ENCODE measurements at places on chromosomes 2 and 18.

DNA sequence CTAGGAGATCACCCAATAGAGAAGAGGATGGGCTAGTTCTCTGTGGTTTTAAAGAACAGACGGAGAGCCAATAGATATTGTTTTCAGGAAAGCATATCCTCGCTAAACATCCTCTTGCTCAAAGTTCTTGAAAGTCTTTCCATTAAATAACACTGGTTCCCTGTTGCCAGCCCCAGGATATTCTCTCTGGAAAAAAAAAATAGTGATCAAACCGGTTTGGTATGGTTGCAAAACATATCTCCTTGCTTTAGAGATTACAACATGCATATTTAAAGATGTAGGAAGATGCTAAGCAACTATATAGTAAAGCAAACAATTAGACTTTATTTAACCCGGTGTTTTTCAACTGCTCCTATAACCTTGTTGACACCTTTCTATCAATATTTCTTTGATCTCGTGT lies 211.4 kb downstream of the CMPK2 start:
- no peak for DNase-seq

DNA sequence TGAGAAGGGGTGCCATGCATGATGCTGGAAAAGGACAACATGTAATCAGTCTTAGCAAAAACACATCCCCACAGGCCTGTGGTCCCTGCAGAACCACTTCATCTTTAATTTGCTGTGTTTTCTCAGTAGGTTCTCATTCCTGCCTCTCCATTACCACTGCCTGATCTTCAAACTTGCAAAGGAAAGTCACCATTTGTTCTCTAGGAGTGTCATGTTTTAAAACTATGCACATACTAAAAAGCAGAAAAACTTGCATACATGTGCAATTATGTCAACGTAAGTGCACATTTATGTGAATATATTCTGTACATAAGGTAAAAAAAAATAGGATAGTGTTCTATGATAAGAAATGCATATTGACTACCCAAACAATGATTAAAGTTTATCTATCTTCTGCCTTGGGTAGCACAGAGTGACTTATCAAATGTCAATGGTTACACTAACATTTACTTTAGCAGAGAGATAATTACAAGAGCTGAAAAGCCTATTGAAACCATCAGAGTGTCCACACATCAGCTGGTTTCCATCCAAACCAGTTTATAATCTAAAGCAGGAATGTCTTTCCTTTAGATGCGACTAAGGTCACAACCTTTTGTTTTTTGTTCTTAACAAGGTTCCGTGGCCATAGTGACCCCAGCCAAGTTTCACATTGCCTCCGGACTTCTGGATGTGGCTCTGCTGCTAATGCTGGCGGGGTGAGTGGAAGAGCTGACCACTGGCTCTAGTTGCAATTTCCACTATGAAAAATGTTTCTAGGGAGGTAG lies 58.7 kb upstream of the RMDN2 start:
- no peak for DNase-seq

DNA sequence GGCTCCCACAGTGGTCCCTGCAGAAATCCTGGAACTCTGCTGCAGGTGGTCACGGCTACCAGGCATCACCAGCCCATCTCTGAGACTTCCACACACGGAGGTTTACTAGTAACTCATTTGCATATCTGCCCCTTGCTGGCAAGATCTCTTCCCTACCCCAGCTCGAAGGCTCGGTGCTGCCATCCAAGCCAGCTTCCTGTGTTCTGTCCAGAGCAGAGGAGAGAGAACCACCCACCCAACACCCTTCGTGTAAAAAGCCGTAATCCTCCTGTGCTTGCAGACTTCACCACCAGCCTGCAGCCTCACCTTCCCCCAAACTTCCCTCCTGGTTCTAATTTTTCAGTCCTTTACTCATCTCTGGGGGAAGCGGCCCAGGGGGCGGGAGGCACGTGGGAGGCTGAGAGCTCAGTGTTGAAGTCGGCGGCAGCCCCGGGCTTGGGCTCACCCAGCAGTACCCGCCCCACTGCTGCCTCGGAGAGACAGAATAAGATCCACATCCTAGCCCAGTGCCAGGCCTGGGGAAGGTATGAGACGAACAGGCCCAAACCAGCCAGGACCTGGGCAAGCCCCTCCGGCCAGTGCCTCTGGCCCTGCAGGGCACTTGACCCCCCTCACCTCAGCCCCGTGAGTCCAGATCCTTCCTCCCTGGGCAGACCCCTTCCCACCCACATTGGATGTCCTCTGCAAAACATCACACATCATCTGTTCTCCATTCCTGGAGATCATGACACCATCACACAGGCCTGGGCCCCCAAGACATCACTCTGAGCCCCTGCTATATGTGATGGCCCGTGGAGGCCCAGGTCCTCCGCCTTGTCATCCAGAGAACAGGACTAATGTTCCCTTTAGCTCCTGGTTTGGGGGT lies 145.8 kb upstream of the ID2 start:
- no peak for DNase-seq

- DNase-seq = no peak
Measured at GRCh38 chr2:204664708-204665121, 119.4 kb downstream of the PARD3B start.

DNA sequence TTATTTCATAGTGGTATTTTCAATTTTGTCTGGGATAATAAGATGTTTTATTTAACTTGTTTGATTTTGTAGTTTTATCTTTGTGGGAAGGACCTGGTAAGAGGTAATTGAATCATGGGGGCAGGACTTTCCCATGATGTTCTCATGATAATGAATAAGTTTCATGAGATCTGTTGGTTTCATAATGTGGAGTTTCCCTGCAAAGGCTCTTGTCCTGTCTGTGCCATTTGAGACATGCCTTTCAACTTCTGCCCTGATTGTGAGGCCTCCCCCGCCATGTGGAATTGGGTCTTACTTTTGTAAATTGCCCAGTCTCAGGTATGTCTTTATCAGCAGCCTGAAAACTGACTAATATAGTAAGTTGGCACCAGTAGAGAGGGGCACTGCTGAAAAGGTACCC lies 77.8 kb upstream of the ARHGAP15 start:
- no peak for DNase-seq

- DNase-seq = no peak
Measured at GRCh38 chr2:220335591-220335915, 708.1 kb downstream of the SLC4A3 start.

DNA sequence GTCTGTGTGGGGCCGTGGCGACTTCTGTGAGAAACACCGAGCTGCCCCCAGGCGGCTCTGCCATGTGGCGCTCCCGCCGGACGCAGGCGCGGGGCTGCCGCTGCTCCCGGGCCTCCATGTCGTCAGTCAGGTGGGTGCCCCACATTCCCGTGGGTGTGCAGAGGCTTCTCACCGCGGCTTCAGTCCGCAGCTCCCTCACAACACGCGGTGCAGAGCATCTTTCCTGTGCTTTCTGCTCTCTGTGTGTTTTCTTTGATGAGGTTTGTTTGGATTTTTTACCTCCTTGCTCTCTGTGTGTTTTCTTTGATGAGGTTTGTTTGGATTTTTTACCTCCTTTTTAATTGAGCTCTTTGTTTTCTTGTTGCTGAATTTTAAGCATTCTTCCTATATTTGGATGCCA lies 13.0 kb downstream of the AQP12A start:
- no peak for DNase-seq

DNA sequence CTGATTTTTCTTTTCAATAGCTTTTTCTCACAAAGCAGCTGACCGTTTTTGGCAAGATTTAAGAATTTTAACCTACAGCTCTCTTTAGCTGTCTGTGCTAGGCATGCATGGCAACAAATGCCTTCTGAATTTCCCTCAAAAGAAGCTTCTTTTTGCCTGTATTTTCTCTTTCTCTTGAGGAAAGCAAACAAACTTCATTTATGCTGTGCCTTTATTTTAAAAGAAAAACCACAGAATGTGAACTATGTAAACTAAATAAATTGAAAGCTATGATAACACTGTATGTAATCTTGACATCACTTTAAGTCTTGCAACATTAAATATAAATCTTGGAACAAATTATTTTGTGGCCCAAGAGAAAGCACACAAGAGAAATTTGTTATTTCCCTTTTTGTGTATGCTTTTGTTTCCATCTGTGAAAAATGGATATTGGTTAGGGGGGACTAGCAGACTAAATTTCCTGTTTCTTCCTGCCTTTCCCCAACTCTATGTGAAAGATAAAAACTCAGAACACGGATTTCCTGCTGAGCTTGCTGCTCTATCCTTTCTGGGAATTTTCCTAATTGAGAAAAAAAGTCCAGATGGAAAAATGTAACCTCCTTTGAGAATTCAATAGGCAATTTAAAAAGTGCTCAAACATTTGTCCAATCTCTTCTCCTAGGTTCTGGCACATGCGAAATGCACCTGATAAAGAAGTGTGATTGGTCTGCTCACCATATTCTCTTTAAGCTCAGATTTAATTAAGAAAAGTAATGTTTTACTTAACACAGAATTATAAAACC lies 20.9 kb upstream of the TFPI start:
- no peak for DNase-seq

DNA sequence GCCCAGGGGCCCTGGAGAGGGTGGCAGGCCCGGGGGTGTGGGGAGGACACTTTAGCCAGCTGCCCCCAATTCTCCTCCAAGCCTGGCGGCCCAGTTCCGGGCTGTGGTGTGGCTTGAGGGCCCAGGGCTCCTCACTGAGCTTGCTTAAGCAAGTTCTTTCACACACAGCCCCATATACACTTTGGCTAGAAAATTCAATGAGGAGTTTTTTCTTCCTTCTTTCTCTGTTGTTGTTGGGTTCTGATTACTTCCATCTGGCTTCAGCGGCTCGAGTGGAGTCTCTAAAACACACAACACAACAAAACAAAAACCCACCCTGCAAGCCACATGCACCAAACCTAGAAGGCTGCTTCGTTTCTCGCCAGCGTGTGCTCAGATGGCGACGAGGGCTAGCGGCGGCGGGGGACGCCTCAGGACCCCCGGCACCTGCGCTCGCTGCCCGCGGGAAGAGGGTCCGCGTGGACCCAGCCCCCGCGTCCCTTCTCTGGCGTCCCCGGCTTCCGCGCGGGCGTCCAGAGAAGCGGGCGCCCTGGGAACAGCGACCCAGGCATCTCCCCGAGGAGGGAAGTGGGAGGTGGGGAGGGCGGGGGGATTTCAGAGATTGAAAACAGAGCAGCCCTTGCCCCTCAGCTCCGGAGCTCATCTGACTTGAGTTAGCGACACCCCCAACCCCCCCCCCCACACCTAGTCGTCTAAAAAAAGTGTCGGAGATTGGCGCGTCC lies 577 bp upstream of the GLI2 start:
- no peak for DNase-seq

DNA sequence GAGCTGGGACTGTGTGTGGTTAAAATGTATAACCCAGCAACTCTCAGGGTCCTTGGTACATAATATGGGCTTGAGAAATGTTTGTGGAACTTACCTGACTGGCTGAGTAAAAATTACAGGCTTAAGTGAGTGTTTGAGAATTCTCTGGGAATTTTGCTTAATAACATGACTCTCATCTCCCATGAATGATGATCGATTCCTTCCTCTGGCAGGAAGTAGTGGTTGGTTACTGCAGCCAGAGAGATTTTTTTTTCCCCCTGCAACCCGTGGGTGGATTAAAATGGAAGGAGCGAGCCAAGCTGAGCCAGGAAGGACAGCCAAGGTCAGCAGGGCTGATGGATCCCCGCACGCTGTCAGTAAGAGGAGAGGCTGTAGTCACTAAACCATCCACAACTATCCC lies 40.6 kb upstream of the RFX8 start:
- no peak for DNase-seq

DNA sequence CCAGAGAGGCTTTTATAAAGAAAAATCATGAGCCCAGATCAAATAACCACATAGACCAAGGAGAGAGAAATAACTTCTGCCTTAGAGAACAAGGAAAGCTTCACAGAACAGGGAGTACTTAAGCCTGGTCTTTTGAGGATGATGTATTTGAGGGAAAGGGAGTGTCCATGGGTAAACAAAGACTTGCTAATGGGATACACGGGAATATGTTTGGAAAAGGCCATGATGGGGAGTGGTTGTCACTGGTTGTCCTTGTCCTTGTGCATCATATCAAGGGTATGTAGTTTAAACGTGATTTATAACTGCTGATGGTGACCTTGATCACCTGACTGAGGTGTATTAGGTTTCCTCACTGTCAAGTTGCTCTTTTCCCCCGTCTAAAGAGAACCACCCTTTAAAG lies 169.9 kb downstream of the FAM210A start:
- DNase-seq = no peak

DNA sequence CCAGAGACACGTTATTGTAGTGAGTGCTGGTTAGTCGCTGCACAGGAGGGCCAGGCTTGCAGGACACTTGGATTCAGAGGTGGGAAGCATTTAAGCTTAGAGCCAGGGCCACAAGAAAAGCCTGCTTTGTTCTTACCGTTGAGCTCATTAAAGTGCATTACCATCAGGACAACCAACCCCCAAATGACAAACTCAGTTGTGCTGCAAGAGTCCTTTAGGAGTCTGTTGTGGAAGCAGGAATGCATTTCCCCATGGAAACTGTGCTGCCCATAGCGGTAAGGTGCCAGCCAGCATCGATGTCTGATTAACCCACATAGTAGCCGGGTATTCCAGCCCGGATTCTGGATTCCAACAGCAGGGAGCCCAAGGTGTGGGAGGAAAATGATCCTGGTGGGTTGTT lies 23.4 kb upstream of the REEP1 start:
- no peak for DNase-seq

- no peak for DNase-seq
Measured at GRCh38 chr18:46156124-46156745, 52.0 kb downstream of the HAUS1 start.

DNA sequence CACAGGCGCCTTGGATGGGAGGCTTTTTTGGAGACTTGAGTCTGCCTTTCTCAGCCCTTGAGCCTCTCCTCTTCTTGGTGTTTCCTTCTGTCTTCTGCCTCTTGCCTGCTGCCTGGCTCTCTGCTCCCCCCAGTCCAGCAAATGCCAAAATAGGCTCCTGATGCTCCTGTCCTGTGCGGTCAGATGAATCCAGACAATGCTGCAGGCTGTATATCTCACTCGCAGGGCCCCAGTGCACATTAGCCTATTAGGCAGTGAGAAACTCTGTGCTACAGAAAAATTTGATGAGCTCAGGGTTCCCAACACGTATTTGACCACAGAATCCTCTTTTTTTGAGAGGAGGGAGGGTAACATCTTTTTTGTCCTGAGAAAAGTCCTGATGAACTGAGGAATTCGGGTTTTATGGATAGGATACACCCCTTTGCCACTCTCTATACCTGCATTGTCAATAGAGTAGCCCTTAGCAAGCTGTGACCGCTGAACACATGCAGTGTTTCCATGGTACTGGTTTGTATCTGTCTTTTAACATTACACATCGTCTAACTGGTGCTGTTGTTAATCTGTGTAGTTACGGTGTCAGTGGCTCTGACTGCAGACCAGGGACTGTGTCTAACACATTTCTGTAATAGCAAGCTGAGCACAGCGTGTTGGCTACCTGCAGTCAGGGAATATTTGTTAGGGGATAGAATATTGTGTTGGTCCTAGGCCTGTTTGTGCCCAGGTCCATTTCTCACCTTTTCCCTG lies 50.8 kb downstream of the FAM228A start:
- DNase-seq = no peak

GRCh38 chr2:149627111-149627801 lies 39.7 kb upstream of the MMADHC start:
- no peak for DNase-seq

- no peak for DNase-seq
Measured at GRCh38 chr2:223488814-223489213, 113.3 kb downstream of the SCG2 start.

GRCh38 chr2:189047171-189047888 lies 73.2 kb downstream of the COL3A1 start:
- DNase-seq = no peak

GRCh38 chr2:159939946-159940345 lies 122.5 kb downstream of the PLA2R1 start:
- DNase-seq = peak; percentile 66

GRCh38 chr2:238370823-238371372 lies 50.6 kb downstream of the TRAF3IP1 start:
- DNase-seq = peak; percentile 58

- no peak for DNase-seq
Measured at GRCh38 chr2:70937866-70938585, 2.3 kb downstream of the ATP6V1B1 start.

Measured in AML-193 (cell line).